Thoracic aorta (tissue), 2 donors: ENCODE measurements at places on chromosomes 3 and 15.
A peak's percentile ranks its signal among the peaks of the same experiment; 100 is the strongest.

- DNase-seq, result no peak
Observed at GRCh38 chr3:157327018-157327417, 109.6 kb upstream of the PTX3 start.

DNA sequence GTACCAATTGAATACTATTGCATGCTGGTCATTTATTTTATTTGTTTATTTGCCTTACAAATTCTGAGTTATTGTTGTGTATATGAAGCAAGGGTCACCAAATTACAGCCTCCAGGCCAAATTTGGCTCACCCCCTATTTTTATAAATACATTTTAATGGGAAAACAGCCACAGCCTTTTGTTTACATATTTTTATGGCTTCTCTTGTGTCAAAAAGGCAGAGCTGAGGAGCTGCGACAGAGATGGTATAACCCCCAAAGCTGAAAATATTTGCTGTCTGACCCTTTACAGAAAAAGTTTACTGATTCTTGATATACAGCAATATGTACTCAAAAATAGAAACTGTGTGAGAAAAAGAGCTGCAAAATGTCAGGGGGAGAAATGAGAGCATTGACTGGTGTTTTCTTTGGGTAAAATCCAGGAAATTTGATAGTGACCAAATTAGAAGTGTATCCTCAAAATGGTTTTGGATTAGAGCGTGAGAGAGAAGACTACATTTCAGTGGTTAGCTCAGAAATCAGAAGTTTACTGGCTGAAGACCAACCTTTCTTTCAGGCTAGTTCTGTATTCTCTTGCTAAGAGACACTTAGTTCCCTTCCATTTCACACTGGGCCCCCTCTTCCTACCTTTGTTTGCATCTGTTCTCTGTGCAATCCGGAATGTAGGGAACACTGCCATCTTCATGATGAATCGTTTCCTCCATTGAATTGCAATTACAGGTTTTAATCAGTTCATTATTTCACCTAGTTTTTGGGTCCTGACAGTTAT is 757.8 kb downstream of the AGBL1 start:
- no peak for DNase-seq

DNA sequence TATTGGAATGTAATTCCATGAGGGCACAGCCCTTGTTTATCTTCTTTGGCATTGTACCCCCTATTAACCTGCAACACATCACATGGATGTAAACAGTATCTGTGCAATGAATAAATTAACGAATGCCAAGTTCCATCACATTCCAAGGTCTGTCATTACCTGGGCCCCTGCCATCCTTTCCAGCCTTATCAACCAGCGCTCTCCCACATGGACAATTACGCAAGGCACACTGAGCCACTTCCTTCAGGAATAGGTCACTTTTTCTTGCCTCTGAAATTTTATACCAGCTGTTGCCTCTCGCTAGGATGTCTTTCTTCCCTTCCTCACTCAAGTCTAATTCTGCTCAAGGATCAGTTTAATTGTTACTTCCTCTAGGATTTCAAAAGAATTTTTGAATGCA is 1051.8 kb upstream of the CFAP20DC start:
- no peak for DNase-seq

GRCh38 chr15:37586011-37586583 is 348.3 kb upstream of the TMCO5A start:
- DNase-seq, result no peak

GRCh38 chr3:72017311-72017710 is 232.4 kb upstream of the PROK2 start:
- no peak for DNase-seq

DNA sequence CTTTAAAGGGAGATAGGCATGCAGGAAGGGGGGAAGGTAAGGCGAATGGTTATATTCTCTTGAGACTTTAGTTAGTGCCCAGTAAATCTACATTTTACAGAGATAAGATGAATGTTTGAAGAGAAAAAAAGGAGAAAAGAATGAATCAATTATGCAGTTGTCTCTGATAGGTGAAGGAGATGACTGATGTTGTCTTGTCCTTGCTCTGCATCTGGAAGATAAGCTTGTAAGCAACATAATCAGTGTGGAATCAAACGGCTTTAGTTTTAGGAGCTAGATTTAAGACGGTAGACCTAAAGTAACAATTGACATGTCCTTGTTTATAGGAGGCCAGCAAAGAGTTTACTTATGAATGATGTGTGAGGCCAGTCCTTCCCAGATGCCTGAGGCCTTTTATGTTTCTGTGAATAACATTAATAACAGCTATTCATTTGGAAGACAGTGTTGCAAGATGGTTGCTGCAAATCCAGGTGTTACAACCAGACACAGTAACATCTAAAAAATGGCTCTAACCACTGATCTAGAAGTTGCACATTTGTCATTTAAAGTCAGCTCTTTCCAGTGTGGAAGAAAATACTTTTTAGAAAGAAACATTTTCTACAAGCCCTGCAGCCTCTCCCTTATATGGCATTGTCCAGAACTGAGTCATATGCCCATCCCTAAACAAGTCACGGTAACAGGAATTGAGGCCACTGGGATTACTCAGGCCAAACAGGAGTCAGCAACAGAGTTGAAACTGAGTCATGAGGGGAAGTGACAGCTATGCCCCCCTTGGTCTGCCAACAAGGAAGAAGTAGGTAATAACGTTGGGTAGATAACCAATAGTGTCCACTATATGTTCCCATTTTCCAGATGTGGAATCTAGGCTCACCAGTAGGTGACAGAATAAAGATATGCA is 77.5 kb upstream of the FBN1 start:
- no peak for DNase-seq

DNA sequence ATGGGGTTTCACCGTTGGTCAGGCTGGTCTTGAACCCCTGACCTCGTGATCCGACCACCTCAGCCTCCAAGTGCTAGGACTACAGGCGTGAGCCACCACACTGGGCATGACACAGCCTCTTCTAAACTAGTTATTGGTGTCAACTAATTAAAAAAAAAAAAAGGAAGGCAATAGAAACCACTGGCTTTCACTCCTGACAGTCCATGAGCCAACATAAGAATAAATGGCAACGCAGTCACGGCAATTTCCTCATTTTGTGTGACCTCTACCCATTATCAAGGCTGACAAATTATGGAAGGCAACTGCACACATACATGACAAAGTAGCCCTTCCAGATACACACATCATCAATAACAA is 5.9 kb downstream of the ARHGEF3 start:
- DNase-seq, result no peak

GRCh38 chr3:134693804-134694203 is 43.0 kb upstream of the KY start:
- DNase-seq, result no peak

DNA sequence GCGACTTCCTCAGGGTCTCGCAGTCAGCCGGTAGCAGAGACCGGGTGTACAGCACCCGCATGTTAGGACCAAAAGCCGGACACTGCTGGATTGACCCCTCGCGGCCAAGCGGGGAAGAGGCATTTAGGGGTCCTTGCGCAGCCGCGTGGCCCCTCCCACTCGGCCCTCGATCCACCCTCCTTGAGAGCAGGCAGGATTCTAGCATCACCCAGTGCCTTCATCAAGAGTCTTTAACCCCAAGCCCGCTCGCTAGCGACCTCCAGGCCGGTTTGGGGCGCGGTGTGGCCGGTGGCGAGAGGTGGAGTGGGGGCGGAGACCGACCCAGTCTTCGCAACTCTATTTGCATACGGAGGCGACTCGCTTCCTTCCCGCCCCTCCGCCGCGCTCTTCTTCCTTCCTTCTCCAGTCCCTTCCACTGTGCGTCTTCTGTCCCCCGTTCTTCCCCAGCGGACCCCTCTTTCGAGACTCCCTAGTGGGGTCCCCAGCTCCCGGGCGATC is at the start of gene ST6GAL1:
TSS of gene ST6GAL1 (plus strand) at position 384 of the 498 bp plus-strand sequence. CDS start 112,178 bp downstream, outside the sequence.
- DNase-seq, result peak; percentile 64

- DNase-seq, result no peak
Observed at GRCh38 chr3:51779137-51779536, at the start of gene IQCF6. IQCF6 (minus strand) TSS chr3:51779237; CDS start chr3:51779224, 13 bp downstream.

GRCh38 chr3:31858439-31858838 is 122.6 kb downstream of the OSBPL10 start:
- no peak for DNase-seq

- no peak for DNase-seq
Observed at GRCh38 chr3:75171630-75172230, 492.4 kb upstream of the FRG2C start.

DNA sequence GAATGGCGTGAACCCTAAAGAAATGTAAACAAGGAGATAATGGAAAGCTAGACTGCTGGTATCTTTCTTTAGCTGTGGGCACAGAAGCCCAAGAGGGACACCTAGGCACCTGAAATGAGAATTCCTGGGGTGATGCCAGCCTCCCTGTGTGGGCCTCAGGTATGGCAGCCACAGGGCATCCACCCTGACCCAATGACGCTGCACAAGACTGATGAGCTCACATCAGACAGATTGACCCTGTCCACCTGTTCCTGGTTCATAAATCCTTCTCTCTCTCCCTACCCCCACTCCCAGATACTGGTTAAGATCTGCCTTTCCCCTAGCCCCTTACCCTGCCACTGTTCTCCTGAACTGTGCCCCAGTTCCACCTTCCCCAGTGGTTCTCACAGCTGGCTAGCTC is 1.5 kb downstream of the GLB1 start:
- DNase-seq, result no peak

GRCh38 chr15:84840741-84841429 is 23.7 kb downstream of the ALPK3 start:
- peak; percentile 58 for DNase-seq

DNA sequence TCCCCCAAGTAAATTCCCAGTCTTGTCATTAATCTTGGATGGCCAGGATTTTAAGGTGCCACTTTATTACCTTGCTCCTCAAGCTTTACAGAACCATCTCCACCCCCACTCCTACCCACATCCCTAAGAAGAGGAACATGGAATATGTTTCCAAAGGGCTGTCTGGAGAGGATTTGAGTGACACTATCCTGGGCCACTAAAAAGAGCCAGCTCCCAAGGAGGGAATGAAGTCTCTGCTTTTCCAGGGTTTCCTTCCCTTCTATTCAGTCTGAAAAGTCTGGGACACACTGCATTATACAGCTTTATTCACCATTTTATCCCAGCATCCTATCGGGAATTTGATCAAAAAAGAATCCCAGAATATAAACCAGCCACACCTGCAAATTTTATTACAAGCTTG is 35.6 kb upstream of the MECOM start:
- no peak for DNase-seq

DNA sequence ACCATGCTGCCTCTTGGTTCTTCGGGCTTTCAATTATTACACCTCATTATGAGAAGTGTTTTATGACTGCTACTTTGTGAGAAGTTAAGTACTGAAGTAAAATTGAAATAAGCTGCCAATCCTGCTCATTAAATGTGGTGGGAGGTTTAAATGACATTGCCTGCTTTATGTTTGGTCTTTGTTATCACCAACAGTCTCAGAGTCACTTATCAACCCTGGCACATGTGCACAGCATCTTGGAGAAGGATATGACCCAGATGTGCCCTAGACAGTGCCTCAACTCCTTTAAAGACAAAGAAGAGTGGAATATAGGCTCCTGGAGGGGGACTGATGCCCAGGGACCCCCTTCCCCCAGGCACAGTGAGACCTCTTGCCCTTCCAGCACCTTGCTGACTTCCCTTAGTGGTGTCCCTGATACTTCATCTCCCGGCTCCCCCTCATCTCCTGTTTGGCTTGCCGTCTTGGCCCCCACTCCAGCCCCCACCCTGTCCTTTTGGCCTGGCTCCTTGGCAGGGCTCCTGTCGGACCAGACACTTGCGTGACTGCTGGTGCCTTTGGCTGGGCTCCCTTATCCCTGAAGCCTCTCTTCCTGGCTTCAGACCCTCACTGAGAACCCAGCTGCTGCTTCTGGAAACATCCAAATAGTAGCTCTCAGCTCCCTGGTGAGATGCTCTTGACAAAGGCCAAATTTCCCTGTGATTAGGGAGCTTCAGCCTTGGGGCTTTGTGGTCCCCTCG is 39.8 kb downstream of the ARHGAP31 start:
- no peak for DNase-seq

- no peak for DNase-seq
Observed at GRCh38 chr15:101090428-101090790, 161.4 kb downstream of the CHSY1 start.

- no peak for DNase-seq
Observed at GRCh38 chr3:134802428-134803050, 7.5 kb downstream of the EPHB1 start.
